ENCODE measurements at places on chromosomes 7 and 10. TPM values are rescaled to one million over a fixed set of nuclear protein-coding genes. Genes with fewer than 3 reads are reported as not detected.

Gene SPDYE16
- 0.30 TPM for total RNA-seq

Gene CHN2
- total RNA-seq: 6.1 TPM

Gene SCIN
- 0.27 TPM for total RNA-seq

Gene SYT15B
- total RNA-seq: 0.15 TPM

Gene CNPY1
- not detected for total RNA-seq

Gene MAP3K8
- total RNA-seq: 36.9 TPM

Gene SPDYE5
- not detected for total RNA-seq

Gene WEE2
- total RNA-seq: not detected

Gene PKD2L1
- not detected for total RNA-seq

Gene HOXA10
- 0.19 TPM for total RNA-seq

Gene HOGA1
- not detected for total RNA-seq

Gene PNLIPRP2
- total RNA-seq: not detected

Gene ADGRA1
- not detected for total RNA-seq

Gene CCL24
- not detected for total RNA-seq

Gene PVRIG
- total RNA-seq: 22.4 TPM

Gene PNLIPRP3
- not detected for total RNA-seq

Gene MLXIPL
- not detected for total RNA-seq

Gene IDI2
- total RNA-seq: not detected

Gene PRLHR
- not detected for total RNA-seq

Gene MYPN
- not detected for total RNA-seq

Gene SEC31B
- total RNA-seq: 21.4 TPM

Data from activated CD8-positive, alpha-beta memory T cell treated with anti-CD3 and anti-CD28 coated beads for 36 hours (primary cell).